Germinal center (tissue), 1 donor: ENCODE measurements at places on chromosomes 1 and 21.

GRCh38 chr21:42682661-42683210 is 29.3 kb downstream of the PDE9A start:
- no peak for DNase-seq

GRCh38 chr1:157958263-157958662 is 35.2 kb upstream of the KIRREL1 start:
- no peak for DNase-seq

DNA sequence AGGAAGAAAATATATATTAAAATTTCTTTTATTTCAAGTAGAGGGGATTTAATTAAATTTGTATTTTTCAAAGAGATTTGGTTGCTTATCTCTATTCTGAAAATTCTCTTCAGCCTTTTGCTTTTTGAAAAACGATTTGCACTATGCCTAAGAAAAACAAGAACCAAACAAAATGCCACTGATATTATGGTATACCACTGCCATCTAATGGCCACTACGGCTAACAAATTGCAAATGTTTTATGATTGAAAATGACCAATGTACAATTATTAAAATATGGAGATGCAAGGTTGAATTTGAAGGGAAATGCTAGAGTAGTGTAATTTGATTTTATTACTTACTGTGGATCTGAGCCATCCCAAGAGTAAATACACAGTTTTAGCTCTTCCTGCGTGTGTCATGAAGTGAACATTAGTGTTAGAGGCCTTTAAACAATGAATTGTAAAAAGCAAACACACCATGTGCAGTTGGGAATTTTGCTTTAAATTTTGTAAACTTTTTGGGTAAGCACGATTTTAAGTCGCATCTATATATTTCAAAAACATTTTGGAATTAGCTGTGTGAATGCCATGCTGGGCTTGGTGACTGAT is 137.4 kb upstream of the USP25 start:
- DNase-seq = peak; percentile 8

DNA sequence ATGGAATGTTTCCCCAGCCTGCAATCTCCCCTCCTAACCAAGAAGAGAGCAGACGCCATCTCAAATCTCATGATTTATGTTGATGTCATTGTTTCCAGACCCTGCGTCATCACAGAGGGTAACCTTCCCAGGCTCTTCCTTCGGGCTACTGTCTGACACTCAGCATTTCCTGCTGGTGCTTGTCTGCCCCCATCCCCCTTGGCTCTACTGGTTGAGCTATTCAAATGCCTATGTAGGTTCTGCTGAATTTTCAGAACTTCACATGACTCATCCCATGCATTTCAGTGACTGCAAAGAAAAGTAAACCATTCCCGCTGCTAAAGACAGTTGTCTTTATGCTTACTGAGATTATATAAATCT is 24.8 kb upstream of the ITPKB start:
- DNase-seq = no peak

- no peak for DNase-seq
These were observed 252.8 kb upstream of the ADGRL2 start for GRCh38 chr1:81547912-81548303.
